ENCODE measurements at places on chromosomes 7 and 10. TPM values are rescaled to one million over a fixed set of nuclear protein-coding genes. Genes with fewer than 3 reads are reported as not detected.

IDI2 gene
- not detected for total RNA-seq

FFAR4 gene
- 2.7 TPM for total RNA-seq

ADCY1 gene
- 3.6 TPM for total RNA-seq

SLC18A2 gene
- total RNA-seq, result not detected

CROT gene
- total RNA-seq, result 15.4 TPM

GRCh38 chr7:2608921-2609411, 22.8 kb upstream of the TTYH3 start:
- no peak for DNase-seq
- no peak overlapping the region for H3K4me3 ChIP-seq
- H3K27me3 ChIP-seq, result no peaks in the 10 kb centered on the region
- no peaks in the 10 kb centered on the region for H3K36me3 ChIP-seq
- no peak overlapping the region for H3K27ac ChIP-seq

DNA sequence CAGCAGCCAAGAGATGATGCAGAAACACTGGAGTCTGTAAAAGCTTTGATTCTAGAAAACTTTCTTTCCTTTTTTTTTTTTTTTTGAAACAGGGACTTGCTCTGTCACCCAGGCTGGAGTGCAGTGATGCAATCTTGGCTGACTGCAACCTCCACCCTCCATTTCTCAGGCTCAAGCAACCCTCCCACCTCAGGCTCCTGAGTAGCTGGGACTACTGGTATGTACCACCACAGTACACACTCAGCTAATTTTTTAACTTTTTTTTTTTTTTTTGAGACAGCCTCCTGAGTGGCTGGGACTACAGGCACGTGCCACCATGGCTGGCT, 17.0 kb upstream of the BAG3 start:
- H3K36me3 ChIP-seq, result no peaks in the 10 kb centered on the region
- no peaks in the 10 kb centered on the region for H3K27me3 ChIP-seq
- H3K27ac ChIP-seq, result peak overlapping the region; percentile 53

DNA sequence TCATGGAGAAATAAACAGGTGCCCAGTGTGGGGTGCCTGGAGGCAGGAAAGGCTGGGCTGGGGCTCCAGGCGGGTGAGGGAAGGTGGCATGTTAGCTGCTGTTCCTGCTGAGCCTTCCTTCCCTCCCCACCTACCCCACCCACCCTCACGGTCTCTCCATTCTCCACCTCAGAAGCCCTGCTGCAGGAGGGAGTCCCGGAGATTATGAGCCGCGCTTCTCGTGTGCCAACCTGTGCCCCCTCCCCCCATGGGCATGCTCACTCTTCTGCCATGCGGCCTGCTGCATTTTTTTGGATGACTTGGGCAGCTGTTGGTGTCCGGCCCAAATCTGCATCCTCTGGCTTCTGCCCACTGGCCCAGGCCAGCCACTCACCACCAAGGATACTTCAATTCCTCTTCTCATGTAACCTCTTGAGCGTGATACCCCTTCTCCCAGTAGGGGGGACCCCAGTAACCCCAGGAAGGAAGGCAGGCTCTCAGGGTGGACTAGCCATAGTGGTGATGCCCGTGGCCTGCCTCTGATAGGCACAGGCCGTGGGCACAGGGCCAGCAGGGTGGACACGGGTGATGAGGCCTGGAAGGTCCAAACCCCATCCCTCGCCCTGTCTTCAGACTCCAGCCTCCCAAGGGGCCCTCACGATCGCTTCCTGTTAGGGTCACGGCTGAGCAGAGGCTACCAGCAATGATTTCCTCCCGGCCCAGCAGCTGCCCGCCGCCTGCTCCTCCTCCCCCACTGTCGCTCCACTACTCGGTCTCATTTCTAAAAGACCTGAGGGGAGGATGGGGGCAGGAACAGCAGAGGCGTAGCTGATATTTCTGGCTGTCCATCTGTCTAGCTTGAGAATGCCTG, 27.8 kb downstream of the UNC5B start:
- H3K4me3 ChIP-seq, result no peak overlapping the region
- H3K36me3 ChIP-seq, result no peaks in the 10 kb centered on the region
- DNase-seq, result no peak
- H3K4me1 ChIP-seq, result peaks cover 40% of the 10 kb centered on the region
- H3K27ac ChIP-seq, result no peak overlapping the region

DNA sequence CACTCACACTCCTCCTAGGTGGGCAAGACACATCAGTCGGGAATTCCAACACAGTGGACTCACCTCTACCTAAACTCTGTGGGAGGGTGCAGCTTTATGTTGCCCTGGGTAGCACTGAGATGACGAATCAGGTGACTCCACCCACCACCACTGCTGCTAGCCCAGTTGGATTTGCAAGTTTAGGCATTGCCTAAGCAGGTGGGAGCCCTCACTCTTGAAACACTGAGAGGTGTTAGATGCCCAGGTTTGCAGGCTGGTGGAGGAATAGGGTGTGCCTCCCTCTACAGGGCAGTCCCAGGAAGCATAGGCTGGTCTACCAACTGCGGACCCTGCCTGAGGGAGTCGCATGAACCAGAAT, 708.9 kb downstream of the POM121L12 start:
- no peak overlapping the region for H3K4me3 ChIP-seq
- no peaks in the 10 kb centered on the region for H3K4me1 ChIP-seq
- H3K27me3 ChIP-seq, result no peaks in the 10 kb centered on the region
- H3K27ac ChIP-seq, result no peak overlapping the region
- no peaks in the 10 kb centered on the region for H3K36me3 ChIP-seq
- DNase-seq, result no peak

- no peaks in the 10 kb centered on the region for H3K36me3 ChIP-seq
- H3K4me3 ChIP-seq, result no peak overlapping the region
- H3K4me1 ChIP-seq, result no peaks in the 10 kb centered on the region
- no peaks in the 10 kb centered on the region for H3K27me3 ChIP-seq
- no peak for DNase-seq
Measured at GRCh38 chr7:112224186-112224585, 17.7 kb downstream of the ZNF277 start.

DNA sequence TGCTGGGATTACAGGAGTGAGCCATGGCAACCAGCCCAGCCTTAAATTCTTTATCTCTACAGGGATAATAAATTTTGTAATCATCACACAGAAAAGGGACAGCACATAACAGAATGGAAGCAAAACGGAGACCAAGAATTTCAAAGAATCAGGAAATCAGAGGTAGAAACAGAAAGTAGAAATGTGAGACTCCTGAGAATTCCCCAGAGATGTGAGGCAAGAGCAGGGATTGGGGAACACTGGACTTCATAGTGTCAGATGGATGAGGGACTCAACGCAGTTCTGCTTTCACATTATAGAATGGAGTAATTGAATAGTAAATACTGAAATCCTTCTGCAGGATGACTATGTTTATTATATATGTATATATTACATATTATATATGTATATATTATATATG, 52.5 kb upstream of the MPP7 start:
- H3K27me3 ChIP-seq, result no peaks in the 10 kb centered on the region
- no peak overlapping the region for H3K4me3 ChIP-seq
- peaks cover 21% of the 10 kb centered on the region for H3K4me1 ChIP-seq
- DNase-seq, result no peak

- peak overlapping the region; percentile 98 for H3K27ac ChIP-seq
- H3K4me3 ChIP-seq, result peak overlapping the region; percentile 67
- H3K4me1 ChIP-seq, result peaks cover 20% of the 10 kb centered on the region
- DNase-seq, result no peak
- no peaks in the 10 kb centered on the region for H3K27me3 ChIP-seq
Measured at GRCh38 chr10:103192089-103192450, 1.0 kb downstream of the NT5C2 start.

Measured in Caco-2 (cell line).